ENCODE measurements at places on chromosomes 13 and 19. TPM values are rescaled to one million over a fixed set of nuclear protein-coding genes. Genes with fewer than 3 reads are reported as not detected.
A peak's percentile ranks its signal among the peaks of the same experiment; 100 is the strongest.

GRCh38 chr13:74251778-74252519 lies 117.7 kb upstream of the KLF12 start:
- DNase-seq: no peak

DNA sequence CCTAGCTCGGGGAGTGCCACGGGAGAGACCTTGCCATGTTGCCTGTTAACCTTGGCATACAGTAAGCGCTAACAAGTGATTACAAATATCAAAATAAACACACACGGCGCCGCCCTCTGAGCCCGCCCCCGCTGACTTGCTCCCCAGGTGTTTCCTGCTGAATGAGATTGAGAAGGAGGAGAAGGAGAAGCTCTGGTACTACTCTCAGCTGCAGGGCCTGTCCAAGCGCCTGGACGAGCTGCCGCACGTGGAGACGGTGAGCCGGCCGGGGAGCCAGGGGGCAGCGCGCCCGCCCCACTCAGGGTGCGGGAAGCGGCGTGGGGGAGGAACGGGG lies 5.0 kb downstream of the APC2 start:
- DNase-seq: no peak

ABHD8 gene
- total RNA-seq: 12.9 TPM

DNA sequence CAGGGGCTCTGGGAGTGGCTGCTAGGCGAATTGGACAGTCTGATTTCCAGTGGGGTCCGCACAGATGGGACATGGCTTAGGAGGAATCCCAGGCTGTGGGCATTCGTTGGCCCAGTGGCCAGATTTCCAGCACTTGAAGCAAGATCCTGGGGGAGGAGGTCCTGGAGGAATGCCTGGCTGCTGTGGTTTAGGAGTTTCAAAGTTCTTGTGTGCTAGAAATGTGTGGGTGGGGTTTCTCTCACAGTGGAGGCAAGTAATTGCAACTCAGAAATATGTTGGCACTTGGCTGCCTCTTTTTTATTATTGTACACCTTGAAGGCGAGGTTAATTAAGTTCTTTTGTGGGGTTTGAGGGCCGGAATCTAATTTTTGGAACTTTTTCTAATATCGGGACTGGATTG lies 17.1 kb downstream of the IGFL3 start:
- no peak for DNase-seq

CADM4 gene
- 1.4 TPM for total RNA-seq

DNA sequence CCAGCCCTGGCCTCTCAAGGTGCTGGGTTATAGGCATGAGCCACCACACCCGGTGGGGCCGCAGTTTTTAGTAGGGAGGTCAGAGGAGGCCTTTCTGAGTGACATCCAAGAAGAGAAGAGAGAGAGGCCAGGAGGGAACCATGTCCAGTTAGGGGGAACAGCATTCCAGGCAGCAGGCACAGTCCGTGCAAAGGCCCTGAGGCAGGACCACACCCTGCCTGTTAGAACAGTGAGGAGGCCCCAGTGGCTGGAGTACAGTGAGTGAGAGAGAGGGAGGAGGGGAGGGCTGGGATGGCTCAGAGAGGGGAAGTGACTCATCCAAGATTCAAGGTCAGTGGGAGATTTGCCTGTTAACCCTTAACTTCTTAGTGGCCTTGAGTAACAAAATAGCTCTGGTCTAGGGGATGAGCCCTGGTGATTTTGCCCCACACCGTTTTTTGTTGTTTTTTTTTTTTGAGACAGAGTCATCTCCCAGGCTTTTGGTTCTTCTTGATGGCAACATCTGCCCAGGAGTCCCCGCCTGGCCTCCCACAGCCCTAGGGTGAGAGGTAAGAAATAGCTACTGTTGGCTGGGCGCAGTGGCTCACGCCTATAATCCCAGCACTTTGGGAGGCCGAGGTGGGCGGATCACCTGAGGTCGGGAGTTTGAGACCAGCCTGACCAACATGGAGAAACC lies 2.7 kb upstream of the PLIN3 start:
- DNase-seq: no peak

ZNF497 gene
- 0.19 TPM for total RNA-seq

DNA sequence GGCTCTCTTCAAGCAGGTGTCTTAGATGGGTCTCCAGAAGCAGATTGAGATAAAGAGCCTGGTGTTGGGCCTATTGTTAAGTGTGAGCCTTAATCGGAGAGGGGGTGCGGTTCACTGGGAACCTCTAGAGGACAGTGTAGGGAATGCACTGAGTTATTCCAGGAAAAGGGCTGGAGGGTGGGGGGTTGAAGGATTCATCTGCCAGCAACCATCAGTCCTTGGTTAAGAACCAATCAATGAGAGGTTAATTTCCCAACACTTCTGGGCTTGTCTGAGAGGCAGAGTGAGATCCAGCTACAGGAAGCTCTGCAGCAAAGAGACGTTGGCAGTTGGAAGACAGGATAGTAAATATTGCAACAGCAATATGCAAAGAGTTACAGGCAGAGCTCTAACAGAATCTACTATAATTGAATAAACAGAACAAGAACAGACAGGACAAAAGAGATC lies 28.7 kb downstream of the CYP4F2 start:
- DNase-seq: no peak

- no peak for DNase-seq
Measured at GRCh38 chr19:17289489-17289888, 7.8 kb downstream of the ANKLE1 start.

GRCh38 chr19:42261763-42262162 lies 6.8 kb upstream of the ERF start:
- DNase-seq: no peak

SLC17A7 gene
- 2.3 TPM for total RNA-seq

LILRB1 gene
- 10.5 TPM for total RNA-seq

DNA sequence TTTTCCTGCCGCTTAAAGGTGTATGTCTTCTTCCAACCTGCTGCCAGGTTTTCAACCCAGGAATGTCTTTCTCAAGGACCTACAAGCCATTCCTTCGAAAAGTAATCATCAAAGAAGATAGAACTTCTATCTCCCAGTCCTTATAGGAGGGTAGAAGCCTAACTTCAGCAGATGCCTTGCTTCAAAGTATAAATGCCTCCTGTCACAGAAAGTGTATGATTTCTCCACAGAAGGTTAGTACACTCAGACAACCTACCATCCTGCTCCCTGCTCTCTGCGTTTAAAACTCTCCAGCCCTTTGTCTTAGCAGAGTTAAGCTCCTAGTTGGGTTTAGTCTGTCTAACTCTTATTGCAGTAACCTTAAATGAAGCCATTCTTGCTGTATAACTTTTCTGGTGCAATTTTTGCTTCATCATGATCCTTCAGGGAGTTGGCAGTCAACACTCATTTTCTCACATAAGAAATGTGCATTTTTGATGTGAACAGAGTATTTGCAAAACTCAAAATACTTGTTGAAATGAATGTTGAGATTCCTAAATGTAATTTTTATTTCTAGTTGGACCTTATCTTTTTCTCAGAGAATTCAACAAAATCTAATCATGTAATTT lies 737.5 kb downstream of the LIG4 start:
- no peak for DNase-seq

TRMT1 gene
- total RNA-seq: 33.2 TPM

OXGR1 gene
- total RNA-seq: 0.42 TPM

- DNase-seq: no peak
Measured at GRCh38 chr13:40343550-40344269, 322.7 kb downstream of the FOXO1 start.

JUNB gene
- 800 TPM for total RNA-seq

- DNase-seq: no peak
Measured at GRCh38 chr19:23913931-23914330, 755 bp upstream of the ZNF726 start.

DNA sequence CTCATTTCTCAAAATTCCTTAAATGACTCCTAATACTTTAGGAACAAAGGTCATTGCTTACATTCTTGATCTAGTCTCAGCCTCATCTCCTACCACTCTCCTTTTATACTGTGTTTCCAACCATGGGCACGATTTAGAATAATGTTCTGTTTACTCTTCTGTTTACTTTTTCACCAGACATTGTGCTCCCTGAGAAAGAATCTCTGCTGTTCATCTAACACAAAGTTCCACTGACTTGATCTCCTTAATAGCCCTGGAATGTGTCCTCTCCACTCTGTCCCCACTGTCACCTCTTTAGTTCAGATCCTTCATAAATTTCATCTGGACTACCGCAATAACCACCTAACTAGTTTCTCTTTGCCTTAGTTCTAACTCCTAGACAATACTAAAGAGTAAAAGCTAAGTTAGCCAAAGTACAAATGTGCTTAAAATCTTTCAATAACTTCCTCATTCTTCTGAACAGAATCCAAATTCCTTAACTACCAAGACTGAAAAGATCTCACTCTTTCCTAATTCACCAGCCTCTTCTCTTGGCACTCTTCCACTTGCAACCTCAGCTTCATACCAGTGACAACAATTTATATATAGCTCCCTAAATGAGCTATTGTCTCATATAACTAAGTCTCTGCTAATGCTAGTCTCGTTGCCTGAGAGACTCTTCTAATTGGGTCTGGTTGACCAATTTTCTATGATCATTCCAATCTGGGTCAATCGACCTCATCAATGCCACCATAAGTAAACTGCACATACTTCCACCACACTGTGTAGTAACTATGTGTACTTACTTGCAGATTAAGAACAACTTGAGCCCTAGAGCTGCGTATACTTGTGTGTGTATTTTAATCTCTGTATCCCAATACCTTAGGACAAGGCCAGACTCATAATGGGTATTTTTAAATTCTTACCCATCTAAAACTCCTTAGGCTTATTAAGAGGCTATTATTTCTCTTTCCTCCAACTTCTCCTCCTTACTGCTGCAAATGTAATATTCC lies 179.9 kb downstream of the VWA8 start:
- DNase-seq: no peak

DNA sequence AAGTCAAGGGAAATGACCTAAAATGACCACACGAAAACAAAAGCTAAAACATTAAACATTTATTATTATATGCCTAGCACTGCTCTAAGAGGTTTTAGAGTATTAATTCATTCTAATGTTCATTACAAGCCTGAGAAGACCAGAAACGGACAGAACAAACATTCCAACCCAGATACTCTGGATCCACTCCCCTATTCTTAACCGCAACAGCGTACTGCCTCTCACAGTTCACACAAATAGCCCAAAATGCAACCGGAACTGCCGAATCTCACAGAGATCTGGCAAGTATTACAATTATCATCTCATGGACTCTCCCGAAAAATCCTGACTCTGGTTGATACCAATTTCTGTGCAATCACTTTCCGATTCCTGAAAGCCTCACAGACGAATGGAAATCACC lies 1.4 kb downstream of the ZNF780B start:
- no peak for DNase-seq

DNA sequence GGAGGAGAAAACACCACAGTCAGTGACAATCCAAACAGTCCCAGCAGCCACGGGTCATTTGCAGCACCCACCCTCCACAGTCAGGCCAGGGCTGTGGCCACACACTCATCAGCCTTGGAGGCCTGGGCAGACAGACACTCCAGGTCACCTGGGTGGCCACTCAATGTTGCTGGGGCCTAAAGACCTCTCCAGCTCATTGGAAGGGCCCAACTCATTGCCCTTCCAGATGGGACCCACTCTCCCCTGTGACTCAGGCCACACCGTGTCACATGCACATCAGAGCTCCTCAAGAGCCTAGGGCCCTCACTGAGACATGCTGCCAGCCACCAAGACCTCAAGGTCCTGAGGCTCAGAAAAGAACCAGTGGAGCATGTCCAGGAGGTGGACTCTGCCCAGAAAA lies 22.4 kb downstream of the TUBA3C start:
- peak; percentile 71 for DNase-seq

DNA sequence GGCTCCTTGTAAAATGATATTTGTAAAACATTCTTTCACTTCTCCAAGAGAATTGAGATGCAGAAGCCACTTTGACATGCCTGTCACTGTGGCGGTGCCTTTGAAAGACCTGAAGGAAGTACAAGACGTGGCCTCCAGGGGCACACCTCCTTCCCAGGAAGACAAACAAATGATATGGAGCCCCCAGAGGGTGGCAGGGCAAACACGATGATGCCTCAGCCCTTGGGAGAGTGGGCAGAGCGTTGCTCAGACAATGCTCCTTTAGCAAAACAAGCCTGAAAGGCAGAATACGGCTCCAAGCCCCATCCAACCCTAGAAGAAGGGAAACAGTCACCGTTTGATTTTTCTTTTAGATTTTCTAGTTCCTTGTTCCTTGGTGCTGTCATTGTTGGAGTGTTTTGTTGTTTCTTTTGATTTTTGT lies 9.2 kb upstream of the ATP12A start:
- peak; percentile 45 for DNase-seq

- DNase-seq: no peak
Measured at GRCh38 chr19:56689198-56689597, 17.6 kb upstream of the ZNF835 start.

MBD3L2 gene
- total RNA-seq: not detected

DNA sequence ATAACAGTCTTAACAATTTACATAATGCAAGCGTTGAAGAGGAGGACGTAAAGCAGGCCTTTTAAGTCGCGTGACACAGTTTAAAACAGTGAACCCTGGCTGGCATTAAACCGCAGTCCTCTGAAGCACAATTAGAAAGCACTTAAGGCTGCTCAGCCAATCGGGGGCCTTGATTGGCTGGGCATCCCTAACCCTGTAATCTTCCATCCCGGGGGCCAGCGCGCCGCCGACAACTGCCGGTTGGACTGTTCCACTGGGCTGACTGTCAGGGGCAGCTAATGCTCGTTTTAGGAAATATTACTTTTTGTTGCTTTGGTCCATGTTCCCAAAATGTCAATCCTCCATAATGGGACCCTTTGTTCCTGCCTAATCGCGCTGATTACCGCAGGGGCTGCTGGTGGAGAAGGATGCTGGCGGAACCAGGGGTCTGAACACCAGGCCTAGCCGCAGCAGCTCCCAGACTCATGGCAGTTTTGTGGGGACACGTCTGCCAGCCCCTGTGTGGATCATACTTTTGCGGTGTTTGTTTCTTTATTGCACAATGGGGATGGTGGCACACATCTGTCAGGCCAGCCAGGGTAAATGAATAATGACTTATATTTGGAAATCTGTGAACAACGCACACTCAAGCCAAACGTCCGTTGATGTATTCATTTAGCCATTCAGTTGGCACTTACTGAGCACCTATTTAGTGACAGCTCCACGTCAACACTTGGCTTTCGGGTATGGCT lies 127.1 kb upstream of the SPACA7 start:
- DNase-seq: peak; percentile 62

ZSCAN4 gene
- total RNA-seq: not detected

DNA sequence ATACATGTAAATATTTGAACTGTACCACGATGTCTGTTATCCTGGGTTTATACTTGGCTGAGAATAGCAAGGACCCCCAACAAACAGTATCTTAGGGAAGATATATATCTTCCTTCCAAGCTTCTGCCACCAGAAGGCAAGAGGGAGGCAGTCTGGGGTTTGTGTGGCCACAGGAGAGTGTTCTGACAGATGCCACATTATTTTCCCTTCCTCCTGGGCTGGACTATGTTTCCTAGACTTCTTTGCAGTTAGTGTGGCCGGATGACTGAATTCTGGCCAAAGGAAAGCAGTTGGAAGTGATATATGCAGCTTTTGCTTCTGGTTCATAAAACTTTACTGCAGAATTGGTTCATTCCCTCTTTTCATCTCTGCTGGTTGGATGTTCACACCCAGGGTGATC lies 39.9 kb upstream of the TMTC4 start:
- no peak for DNase-seq

DNA sequence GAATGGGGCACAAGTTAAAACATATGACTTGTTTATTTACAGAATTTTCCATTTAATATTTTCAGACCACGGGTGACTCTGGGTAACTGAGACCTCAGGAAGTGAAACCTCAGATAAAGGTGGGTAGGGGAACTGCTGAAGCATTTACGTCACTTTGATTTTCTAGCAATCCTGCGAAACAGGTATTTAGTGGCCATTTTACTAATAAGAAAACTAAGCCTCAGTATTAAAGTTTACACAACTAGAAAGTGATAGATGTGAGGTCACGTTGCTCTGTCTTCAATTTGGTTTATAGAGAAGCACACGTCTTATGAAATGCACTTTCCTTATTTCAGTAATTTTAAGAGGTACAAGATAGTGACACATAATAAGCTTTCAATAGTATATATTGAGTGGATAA lies 402.8 kb downstream of the FGF9 start:
- DNase-seq: no peak
